Lower lobe of right lung (tissue), 2 donors: ENCODE measurements at places on chromosomes 4 and X. TPM values are rescaled to one million over a fixed set of nuclear protein-coding genes. Genes with fewer than 3 reads are reported as not detected.

MAGEA8 gene
- total RNA-seq: not detected

GPR34 gene
- 33.6 TPM for total RNA-seq

PLAC8 gene
- 115 TPM for total RNA-seq

PTCHD1 gene
- total RNA-seq: 0.83 TPM

GLRB gene
- 2.6 TPM for total RNA-seq

STARD8 gene
- 36.5 TPM for total RNA-seq

CCDC149 gene
- total RNA-seq: 23.8 TPM

CXorf65 gene
- total RNA-seq: not detected

GRCh38 chr4:1544861-1545281, 138.6 kb upstream of the NKX1-1 start:
- no peak for DNase-seq

GRCh38 chrX:38594434-38594833, 33.1 kb downstream of the TSPAN7 start:
- DNase-seq: no peak

DNA sequence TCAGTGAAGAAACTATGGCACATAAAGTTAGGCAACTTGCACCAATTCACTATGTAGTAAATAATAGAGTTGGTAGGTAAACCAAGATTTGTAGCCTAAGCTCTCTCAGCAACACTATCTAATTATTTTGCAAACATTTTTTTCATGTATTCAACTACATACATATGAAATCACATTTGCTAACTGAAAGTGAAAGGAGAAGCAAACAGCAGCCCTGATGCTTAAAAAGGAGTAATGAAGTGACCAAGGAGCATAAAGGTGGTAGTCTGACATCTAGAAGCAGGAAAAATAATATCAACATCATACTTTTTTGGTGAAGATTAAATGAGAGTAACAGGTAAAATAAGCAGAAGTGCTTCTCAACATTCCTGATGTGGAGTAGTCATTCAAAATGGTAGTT, 603.7 kb downstream of the GRXCR1 start:
- no peak for DNase-seq

GRCh38 chrX:69163936-69164741, 1.1 kb downstream of the PJA1 start:
- peak; percentile 53 for DNase-seq

GRCh38 chr4:148200960-148201359, 241.3 kb downstream of the NR3C2 start:
- no peak for DNase-seq

GRCh38 chr4:19924761-19925160, 326.9 kb upstream of the SLIT2 start:
- no peak for DNase-seq

GRCh38 chr4:168163106-168163505, 70.8 kb downstream of the ANXA10 start:
- no peak for DNase-seq

DNA sequence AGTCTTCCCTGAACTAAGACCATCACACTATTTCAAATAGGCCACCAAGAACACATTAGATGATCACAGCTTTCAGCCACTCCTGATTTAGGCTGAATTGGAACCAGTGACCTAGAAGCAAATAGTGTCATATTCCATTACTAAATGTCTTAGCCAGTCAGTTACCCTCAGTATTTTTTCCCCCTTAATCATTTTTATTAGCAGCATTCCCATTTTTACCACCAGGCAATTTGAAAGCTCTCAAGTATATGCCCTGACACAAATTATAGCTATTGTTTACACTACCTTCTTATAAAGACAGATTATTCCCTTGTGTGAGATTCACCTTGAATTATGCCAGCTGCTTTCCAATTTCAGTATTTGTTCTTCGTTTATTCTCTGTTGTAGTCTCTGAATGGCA, 1146.9 kb downstream of the PDHA2 start:
- DNase-seq: no peak

- no peak for DNase-seq
Measured at GRCh38 chr4:110867981-110868720, 245.3 kb upstream of the PITX2 start.

DNA sequence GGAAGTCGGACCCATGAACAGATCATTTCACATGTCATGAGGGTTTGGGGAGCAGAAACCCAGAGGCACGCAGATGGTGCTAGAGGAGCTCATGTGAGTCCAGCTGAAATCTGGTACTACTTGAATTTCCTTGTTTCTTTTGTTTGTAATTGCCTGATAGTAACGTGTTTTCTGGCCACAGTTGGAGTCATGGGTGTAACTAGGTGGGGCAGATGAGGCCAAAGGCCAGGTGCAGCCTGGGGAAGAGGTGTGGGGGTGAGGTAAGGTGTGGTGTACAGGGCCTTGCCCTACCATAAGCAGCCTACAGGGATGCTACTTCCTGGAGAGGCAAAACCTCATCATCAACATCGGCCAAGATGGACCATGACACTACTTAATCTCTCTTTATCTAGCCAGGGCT, 271.4 kb downstream of the PTTG2 start:
- no peak for DNase-seq

DNA sequence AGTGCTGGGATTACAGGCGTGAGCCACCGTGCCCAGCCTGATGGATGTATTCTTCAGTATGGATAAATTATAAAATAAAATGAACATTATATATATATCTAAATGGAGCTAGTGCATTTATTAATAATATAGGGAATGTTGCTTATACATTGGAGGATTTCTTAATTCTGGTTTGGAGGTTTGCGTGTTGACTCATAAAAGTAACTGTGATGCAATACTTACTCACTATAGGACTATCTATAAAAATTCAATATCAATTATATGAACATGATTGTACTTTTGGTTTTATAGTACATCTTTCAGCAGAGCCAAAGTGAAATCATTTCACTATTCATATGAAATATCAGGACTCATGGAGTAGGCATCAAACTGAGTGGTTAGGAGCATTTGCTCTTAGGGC, 3.2 kb upstream of the AREG start:
- DNase-seq: no peak

DNA sequence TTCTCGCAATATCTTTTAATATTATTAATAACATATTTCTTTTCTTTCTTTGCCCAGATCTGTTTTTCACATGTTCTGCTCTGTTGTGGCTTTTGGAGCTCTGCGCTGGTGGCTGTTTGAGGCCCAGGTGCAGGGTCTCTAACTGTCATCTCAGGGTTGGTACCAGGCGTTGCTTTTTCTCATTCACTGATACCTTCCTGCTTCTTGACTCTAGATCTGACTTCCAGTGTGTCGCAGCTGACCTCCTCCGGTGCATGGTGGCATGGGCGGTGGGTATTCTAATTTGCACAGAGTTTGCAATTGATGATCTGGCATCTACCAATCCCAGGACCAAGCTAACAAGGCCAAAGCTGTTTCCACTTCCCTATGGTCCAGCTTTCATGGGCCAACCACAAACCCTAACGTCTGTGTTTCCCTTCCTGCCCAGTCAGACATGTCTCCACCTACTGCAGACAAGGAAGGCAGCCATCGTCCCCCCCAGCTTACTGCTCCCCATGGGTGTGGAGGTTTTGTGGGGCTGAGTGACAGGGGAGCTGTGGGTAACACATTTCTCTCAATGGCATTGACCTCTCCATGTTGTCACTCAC, 25.2 kb downstream of the LETM1 start:
- no peak for DNase-seq

- no peak for DNase-seq
Measured at GRCh38 chr4:8695237-8696219, 103.0 kb downstream of the CPZ start.

DNA sequence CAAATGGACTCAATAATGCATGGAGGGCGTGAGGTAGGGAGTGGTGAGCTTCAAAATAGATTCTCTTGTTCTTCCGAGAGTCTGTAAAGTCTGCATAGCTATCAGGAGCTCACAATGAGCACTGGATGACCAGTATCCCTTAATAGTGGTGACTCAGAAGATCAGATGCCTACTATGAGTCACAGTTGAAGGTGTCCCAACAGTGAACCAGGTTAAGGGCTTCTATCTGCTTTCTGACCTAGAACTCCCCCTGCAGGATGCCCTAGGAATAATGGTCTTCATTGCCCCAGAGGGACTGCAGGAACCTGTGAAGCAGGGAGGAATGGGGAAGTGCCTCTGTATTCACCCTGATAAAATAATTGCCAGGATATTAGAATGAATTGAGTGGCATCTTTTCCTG, 22.1 kb downstream of the DGKK start:
- DNase-seq: no peak

GRCh38 chr4:25377572-25378436, 741 bp downstream of the ANAPC4 start:
- DNase-seq: peak; percentile 48

- DNase-seq: no peak
Measured at GRCh38 chrX:149213264-149213663, 291.8 kb downstream of the IDS start.

DNA sequence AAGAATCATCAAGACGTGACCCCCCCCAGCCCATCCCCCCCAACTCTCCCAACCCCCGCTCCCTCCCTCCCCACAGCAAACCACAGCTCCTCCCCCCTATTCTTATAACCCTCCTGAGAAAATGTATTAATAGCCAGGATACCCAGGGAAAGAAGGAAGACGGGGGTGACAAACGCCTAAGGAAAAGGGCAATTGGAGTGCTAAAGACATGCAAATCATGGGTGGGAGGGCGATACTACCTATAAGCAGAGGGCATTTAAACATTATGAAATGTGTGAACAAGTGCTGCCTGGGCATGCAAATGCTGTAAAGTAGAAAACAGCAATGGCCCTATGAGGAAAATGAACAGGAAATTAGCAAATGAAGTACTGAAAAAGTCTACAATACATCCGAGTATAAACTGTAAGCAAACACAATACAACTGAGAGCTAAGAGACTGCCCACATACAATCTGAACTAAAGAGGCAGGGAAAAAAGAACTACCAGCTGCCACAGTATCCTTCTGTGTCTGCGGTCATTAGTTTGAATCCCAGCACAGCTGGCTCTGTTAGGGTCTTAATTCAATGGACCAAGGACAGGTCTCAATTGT, 2.4 kb downstream of the CXXC4 start:
- no peak for DNase-seq

- DNase-seq: peak; percentile 49
Measured at GRCh38 chr4:101169044-101170014, 178.0 kb downstream of the PPP3CA start.
